NCI-H2081 treated with DMSO at 0.1 percent for 48 hours (cell line): ENCODE measurements at places on chromosomes 16 and 17.

- DNase-seq = no peak
Observed at GRCh38 chr17:37339321-37339720, 36.5 kb upstream of the C17orf78 start.

GRCh38 chr17:29769225-29769624, 146.5 kb upstream of the CORO6 start:
- DNase-seq = no peak

DNA sequence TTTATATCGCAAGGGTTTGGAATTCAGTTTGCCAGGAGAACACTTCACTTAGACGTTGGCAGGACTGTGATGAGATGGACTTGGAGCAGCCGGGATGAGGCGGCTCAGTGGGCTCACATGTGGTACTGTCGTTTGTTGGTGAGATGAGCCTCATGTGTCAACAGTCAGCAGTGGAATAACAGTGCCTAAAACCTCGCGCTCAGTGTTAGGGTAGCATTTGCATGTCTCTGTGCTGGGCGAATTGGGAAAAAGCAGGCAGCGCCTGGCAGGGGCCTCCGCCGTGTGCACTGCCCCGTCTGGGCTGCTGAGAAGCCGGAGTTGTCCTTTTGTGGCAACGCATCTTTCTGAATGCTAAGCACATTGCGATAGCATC, 49.7 kb downstream of the CRISPLD2 start:
- DNase-seq = no peak

DNA sequence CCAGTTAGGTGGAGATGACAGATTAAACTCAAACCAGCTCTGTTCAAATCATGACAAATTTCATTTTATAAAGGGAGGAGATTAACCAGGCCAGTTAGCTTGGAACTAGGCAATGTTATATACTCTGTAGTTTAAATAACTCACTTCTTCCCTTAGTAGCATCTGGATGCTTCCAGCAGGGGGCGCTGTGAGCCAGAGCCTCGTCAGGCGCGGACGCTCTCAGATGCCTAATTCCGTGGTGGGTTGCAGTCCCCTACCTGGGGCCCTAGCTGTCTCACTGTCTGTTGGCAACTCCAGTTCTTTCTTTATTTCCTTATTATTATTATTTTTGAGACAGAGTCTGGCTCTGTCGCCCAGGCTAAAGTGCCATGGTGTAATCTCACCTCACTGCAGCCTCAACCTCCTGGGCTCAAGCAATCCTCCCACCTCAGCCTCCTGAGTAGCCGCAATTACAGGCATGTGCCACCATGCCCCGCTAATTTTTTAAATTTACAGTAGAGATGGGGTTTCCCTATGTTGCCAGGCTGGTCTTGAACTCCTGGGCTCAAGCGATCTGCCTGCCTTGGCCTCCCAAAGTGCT, 17.3 kb upstream of the WFDC1 start:
- no peak for DNase-seq

- no peak for DNase-seq
Observed at GRCh38 chr16:7691533-7691932, 358.9 kb downstream of the RBFOX1 start.

DNA sequence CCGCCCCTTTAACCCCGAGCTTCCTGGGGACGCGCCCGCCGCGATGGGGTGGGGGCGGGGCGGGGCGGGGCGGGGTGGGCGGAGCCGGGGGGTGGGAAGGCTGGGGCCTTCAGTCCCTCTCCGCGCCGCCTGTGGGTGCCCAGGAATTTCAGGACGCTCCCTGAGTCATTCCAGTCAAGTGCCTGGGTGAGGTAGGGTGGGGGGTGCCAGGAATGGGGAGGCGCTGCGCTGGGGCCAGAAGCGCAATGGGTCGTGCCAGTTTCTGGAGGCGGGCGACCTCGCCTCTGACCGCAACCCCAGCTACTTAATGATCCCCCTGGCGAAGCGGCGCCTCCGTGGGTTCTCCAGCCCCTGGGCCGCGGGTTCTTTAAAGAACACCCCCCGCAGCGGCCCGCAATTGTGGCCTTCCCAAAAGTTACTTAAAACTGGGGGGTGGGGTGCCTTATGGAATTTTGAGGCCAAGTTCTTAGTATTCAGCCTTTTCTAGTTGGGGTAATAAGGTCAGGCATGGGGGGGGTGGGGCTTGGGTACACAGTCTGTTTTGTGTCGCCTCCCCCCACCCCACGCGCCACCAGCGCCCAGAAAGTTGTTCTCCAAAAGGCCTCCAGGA, 826 bp upstream of the GSE1 start:
- DNase-seq = no peak

GRCh38 chr17:66025551-66025950, 166.4 kb downstream of the CEP112 start:
- no peak for DNase-seq

DNA sequence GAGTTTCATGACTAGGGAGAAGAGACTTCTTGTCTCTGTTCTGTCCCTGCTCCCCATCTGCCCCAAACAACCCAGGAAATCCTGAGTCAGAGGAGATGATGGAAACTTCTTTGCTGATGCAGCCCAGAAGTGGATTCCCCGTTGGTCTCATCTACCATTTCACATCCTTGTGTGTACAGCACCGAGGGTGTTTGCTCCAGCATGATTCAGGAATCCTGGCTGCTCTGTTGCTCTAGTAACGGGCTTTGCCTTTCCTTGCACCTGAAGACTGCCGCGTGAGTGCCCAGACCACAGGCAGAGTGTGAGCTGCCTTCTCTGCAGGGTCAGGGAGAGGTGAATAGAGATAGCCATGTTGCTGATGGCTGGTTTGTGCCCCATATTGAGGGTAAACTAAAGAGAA, 408.4 kb downstream of the CPPED1 start:
- no peak for DNase-seq

DNA sequence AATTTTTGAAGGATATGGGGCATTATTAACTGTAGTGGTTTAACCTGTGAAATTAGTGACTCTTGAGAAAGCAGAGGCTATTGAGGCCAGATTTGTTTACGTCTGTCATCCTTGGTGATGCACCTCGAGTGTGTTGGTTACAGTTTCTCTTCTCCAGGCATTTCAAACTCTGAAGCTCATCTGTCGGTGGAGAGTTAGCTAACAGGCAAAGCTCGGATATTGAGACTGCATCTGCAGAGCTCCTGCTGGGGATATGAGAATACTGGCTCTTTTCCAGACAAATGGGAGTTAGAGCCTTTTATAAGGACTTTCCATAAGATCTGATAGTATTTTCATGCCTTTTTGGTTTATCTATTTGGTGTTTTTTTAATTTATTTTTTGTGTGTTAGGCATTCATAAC, 6.7 kb downstream of the CLEC16A start:
- no peak for DNase-seq

DNA sequence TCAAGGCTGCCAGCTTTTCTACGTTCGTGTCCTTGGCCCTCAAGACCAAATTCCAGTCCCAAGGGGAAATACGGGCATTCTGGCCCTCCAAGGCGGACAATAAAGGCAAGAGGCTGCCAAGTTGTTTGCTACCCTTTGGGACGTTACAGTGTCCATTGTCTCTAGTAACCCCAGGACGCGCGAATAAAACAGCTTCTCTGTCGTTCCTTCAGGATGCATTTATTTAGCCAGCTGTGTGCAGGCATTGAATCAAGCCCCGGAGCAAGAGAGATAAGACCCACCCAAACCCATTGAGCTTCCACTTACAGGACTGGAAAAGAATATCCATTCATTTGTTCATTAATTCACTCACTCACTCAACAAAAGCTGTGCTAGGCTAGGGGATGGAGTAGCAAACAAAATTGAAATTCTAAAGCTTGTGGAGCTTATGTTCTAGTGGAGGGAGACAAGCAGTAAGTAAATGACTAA, 656 bp downstream of the MRPL58 start:
- no peak for DNase-seq

- no peak for DNase-seq
Observed at GRCh38 chr17:68379177-68379510, 78.2 kb downstream of the WIPI1 start.

GRCh38 chr16:85253084-85253941, 141.0 kb upstream of the CIBAR2 start:
- no peak for DNase-seq

DNA sequence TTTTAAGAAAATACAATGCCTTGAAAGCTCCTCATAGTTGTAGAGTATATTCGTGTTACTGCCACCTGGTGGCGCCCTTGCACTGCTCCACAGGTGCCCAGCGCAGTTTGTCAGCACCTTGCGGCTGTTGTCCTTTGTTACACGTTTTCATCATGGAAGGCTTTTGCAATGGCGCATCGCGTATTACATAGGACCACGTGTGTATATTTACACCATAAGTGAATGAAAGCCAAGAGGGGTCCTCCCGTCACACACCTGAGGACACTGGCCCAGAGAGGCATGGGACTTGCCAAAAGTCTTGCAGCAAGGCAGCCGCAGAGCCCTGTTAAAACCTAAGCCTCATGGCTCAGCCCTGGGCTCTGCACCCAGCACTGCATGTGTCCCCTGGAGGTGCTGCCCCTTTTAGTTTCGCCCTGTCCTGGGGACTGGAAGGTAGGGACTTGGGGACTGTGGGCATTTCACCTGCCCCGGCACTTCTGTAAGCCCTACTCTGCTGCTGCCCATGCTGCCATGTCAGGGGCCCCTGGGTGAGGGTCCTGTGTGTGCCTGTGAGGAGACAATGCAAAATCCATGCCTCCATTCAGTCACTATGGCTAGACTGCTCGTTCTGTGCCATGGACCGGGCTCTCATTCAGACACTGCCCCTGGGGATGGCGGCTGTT, 24.3 kb downstream of the POLR3E start:
- peak; percentile 36 for DNase-seq

DNA sequence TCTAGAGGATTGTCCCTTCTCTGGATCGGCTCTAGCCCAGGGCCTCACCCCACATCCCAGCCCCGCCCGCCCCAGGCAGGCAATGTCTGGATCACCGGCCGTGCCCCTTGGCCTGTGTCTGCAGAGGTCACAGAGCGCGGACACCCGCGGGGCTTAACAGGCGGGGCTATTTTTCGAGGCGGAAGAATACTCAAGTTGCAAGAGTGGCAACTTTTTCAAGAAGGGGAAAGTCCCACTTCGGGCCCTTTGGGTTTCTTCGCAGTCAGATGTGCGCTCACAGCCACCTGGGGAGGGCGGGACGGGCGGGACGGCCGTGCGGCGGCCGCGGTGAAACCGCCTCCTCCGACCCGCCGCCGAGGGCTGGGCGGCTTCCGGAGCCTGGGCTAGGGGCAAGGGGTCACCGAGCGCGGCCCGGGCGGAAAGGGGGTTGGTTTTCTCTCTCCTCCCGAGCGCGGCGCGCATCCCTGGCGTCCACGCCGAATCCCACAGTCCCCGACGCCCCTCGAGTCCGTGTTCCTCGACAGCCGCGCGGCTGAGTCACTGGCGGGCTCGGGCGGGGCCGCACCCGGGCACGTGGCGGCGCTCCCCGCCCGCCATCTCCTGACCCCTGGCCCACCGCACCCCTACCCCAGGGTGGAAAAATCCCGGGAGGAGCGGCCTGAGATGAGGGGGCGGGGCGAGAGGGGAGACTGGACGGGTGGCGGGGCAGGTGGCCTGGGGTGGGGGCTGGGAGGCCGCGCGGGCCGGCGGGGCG, 1.2 kb upstream of the PFN1 start:
- DNase-seq = no peak

- no peak for DNase-seq
Observed at GRCh38 chr16:78705694-78706093, 606.2 kb downstream of the WWOX start.

DNA sequence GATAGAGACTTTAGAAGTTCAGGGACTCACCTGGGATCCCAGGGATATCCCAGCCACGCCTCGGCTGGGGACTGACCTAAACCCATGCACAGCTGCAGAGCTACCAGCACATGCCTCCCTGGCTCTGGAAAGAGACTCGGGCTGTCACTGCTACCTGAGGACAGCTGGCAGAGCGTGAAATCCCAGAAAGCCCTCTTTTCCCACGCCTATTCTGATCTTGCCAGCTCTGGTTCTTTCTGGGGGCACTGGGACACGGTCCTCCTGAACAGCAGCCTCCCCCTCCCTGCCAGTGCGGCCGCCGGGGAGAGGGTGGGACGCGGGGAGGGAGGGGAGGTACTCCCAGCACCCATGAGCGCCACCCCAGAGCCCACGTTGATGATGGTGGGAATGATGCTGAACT, 10.8 kb downstream of the P2RX5 start:
- DNase-seq = no peak

GRCh38 chr17:71110326-71110725, 941.0 kb downstream of the KCNJ2 start:
- DNase-seq = no peak

- DNase-seq = no peak
Observed at GRCh38 chr16:3959148-3959547, 78.6 kb upstream of the CREBBP start.

- DNase-seq = no peak
Observed at GRCh38 chr17:75260641-75261335, 618 bp downstream of the GGA3 start.

GRCh38 chr16:54503856-54504219, 217.3 kb upstream of the IRX3 start:
- no peak for DNase-seq

- DNase-seq = no peak
Observed at GRCh38 chr16:11446566-11447119, 101.4 kb downstream of the RMI2 start.

DNA sequence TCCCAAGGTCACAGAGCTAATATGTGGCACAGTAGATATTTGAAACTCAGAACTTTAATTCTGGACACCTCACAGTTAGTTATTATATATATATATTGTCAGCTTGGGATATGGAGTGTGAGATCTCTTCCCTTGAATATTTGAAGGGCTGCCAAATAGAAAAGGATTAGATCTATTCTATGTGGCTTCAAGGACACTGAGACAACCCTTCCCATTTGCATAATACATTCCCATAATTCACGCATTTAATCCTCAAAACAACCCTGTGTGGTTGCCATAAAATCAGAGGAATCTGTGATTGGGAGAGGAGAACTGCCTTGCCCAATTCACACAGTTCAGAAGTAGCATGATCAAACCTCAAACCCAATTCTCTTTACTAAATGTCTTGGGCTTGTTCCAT, 365.8 kb upstream of the DYNLRB2 start:
- no peak for DNase-seq

DNA sequence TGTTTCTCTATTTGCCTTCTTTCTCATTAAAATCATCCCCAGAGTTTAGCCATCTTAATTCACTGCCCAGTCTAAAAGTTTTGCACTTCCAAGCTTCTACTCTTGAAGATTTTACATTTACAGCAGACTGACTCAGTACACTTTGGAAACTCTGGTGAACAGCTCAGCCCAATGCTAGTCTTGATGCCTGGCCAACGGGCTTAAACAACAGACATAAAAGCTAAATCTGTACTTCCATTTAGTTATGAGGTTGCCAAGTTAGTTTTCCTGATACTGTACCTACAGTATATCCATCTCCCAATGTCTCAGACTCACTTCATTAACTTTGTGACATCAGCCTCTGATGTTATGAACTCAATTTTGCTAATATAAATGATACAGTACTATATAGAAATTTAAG, 891.8 kb upstream of the SOX9 start:
- DNase-seq = no peak

GRCh38 chr17:47695429-47696376, 1.7 kb downstream of the TBKBP1 start:
- DNase-seq = no peak

GRCh38 chr17:42695500-42695899, 13.2 kb downstream of the CNTNAP1 start:
- DNase-seq = no peak
